Dermis microvascular lymphatic vessel endothelial cell (primary cell): ENCODE measurements at places on chromosomes 13 and 19. TPM values are rescaled to one million over a fixed set of nuclear protein-coding genes. Genes with fewer than 3 reads are reported as not detected.

SLC25A41 gene
- total RNA-seq, result 0.13 TPM in 2 replicates

ZNF580 gene
- total RNA-seq, result 1.0 and 3.0 TPM in 2 replicates

POGLUT2 gene
- 14.5 and 19.5 TPM in 2 replicates for total RNA-seq

LRRC63 gene
- total RNA-seq, result under 0.01 TPM in 1 of 2 replicates, not detected in the other

TMEM205 gene
- 77.7 and 127 TPM in 2 replicates for total RNA-seq

PRKCG gene
- not detected in 2 replicates for total RNA-seq

KRTDAP gene
- total RNA-seq, result not detected in 2 replicates

FREM2 gene
- not detected in 2 replicates for total RNA-seq

PTH2 gene
- total RNA-seq, result not detected in 2 replicates

DNA sequence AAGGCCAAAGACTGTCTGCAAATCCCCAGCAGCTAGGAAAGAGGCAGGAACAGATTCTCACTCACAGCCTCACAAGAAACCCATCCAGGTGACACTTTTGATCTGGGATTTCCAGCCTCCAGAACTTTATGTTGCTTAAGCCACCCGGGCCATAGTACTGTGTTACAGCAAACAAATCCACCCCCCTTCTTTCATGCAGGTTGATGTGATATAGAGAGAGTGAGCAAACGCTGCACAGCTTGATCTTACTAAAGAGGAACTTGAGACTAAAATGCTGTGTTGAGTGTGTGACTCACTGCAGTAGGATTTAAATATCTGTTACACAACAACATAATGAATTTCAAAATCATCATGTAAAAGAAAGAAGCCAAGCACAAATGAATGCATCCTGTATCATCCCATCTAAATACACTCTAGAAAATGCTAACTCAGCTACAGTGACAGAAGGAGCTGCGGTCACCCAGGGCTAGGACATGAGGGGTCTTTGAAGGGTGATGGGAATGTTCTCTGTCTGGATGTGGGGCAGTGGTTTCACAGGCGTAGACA lies 32.2 kb downstream of the RCBTB2 start:
- DNase-seq, result no peak

DNA sequence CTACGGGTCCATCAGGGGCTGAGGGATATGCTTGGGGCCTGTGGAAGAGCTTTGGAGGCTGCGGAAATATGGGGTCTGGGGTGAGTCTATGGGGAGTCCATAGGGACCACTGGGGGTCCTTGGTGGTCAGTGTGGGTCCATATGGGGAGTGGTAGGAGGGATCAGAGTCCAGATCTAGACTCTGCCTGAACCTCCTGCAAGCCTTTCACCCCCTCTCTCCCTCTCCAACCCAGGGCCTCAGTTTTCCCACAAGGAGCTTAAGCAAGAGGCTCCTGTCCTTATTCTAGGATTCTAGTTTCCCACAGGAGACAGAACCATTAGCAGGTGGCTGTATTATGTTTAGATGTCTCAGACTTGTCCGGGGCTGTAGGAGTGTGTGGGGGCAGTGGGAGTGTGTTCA lies 161.9 kb upstream of the TSHZ3 start:
- DNase-seq, result no peak

DNA sequence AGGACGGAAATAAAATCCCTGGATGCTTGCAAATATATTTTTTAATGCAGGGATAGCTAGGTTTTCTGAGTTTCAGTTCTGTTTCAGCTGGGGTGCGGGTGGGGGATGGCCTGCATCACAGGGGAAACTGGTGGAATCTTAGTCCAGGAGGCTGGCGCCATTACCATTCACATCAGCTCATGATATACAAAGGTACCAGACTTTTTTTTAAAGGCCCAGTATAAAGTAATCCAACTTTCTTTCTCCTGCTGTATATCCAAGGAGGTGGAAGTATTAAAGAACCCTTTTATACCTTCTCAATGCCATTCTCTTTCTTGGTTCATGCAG lies 343.8 kb downstream of the KCNRG start:
- DNase-seq, result no peak

DNA sequence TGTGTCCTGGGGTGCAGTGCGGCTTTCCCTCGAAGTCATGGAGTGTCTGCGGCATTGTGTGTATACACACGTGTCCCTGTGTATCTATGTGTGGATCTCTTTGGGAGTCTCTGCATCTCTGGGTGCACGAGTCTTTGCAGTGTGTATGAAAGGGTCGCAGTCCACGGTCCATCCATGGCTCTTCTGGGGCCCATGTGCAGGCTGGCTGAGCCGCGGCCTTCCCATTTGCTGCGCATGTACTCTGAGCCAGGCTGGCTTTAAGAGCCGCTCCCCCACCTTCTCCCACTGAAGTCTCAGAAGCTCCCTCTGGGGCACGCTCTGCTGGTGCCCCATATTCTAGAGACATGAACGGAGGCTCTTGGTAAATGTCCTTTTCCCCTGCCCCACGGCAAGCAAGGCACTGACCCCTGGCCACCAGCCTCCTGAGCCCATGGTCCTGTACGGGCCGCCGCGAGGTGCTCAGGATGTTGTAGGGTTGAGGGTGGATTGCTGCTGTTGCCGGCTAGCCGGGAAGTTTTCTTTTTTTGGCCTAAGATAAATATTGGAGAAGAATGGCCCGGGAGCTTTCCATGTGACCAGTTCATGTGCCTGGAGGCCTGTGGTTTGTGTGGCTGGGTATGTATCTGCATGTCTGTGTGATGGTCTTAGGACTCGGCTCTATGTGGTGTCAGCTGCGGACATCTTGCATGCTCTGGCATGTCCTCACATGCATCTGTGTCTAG lies 31.9 kb downstream of the PAK4 start:
- DNase-seq, result no peak

GRCh38 chr13:41639955-41640780 lies 182.8 kb downstream of the RGCC start:
- DNase-seq, result no peak

DNA sequence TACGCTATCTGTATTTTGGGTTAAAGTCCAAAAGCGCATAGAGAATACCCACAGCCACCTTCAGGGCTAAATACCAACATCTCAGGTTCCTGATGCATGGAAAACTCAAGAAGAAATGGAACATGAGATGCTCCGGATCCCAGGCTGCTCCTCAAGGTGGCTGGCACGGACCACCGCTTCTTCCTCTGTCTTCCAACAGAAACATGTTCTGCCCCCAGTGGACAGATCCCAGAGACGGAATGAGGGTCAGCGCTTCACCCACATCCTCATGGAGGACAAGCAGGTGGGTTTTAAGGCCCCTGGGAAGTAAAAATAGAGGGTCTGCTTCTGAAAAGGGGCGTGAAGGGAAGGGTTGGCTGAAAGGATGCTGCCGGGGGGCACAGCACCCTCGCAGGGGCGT lies 17.3 kb downstream of the COL4A1 start:
- DNase-seq, result no peak

GRCh38 chr13:105848494-105848893 lies 687.0 kb downstream of the EFNB2 start:
- DNase-seq, result no peak

DNA sequence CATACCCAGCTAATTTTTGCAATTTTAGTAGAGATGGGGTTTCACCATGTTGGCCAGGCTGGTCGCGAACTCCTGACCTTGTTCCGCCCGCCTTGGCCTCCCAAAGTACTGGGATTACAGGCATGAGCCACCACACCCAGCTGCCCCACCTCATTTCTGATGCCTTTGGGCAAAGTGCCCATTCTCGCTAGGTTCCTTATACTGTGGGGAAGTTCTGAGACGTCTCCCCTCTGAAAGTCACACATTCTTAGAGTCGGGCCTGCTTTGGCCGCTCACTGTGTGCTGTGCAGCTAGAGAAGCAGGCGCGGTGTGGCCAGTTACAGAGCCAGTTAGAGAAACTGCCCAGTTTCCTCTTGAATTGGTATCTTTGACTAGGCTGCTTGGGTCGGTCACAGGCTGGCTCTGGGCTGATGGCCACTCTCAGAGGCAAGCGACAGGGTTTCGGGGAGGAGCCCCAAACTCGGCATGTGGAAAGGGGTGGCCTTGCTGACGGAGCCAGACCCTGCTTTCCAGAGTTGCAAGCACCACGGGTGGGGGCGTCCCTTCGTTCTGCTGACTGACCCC lies 18.0 kb downstream of the PRAM1 start:
- no peak for DNase-seq

DNA sequence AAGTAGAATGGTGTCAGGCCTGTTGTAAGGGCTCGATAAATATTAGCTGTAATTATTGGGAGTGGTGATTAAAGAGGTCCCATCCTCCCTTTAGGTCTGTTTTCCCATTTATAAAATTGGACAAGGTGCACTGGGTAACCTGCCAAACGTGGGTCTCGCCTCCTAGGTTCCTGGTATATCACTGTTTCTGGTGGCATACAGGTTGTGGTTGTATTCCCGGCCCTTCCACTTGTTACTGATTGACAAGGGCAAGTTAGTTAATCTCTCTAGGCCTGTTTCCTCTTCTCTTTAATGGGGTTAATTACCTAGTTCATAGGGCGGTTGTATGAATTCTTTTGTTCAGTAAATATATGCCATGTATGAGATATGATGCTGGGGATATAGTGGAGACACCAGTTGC lies 1.5 kb downstream of the PPP2R1A start:
- no peak for DNase-seq

DNA sequence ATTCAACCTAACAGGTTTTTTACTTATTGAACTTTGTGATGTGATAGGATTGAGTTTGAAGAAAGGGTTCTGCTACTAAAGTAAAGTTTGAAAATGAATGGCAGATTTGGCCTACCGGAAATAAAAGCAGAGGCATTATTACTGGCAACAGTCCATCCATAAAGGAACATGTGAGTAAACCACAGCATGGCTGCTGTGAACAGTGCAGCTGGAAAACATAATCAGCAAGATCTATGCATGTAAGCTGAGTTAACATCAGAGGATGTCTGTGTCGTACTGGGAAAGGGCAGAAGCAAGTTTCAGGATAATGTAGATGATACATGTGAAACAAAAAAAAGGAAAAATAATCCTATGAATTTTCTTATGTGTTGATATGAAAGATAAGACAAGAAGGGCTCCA lies 87.6 kb downstream of the CYSLTR2 start:
- peak; percentile 35 for DNase-seq

DNA sequence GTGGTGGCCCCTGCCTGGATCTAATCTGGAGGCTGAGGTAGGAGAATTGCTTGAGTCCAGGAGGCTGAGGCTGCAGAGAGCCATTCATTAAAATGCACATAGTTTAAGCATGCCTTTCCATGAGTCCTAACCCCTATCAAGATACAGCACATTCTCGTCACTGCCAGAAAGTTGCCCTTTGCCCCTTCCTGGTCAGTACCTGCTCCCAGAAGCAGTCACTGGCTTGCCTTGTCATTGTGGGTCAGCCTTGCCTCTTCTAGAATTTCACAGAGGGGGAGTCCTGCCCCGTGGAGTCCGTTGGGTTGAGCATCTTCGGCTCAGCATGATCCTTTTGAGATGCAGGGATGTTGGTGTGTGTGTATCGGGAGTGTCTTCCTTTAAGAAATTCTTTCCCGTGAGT lies 10.8 kb downstream of the BICRA start:
- no peak for DNase-seq

DNA sequence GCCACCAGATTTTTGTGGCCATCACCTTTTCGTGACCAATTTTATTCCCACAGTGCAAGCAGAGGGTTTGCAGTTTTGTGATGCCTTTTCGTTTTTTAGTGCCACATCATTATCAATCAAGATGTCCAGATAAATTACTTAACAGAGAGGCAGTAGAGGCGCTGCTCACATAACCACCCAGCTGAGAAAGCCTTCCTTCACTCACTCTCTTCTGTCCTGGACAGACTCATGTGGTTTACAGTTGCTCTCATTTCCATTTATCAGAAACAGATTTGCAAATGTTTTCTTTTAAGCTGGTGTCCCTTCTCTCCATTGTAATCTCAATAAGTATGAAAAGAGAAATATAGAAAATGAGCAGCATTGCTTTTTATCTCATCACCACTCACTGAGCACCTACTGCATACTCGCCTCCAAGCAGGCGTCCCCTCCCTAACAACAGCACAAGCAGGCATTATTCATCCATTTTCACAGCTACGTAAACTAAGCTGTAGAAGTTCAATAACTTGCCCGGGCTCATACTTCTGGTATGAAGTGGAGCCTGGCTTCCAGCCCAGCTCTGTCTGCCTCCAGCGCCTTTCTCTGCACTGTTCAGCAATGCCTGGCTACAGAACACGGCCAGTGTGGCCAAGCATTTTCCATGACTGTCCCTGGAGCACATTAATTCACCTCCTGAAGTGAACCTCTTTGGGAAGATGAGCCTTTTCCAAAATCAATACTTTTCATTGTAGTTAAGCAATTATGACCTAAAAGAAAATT lies 34.6 kb upstream of the KATNAL1 start:
- DNase-seq, result peak; percentile 70

DNA sequence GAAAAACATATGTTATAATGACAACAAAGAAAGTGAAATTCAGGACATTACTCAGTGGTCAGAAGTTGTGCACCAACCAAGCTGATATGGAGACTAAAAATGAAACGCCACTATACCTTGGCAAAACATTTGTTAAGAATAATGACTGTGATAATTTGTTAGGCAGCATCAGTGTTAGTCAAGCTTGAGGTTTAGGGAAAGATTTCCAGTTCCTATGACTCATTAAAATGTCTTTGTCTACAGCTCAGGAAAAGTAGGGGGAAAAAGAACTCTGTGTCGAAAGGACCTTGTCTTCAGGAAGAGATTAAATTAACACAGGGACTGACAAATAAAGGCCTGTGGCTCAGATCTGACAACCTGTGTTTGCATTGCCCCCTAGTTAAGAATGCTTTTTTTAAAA lies 764.1 kb upstream of the SLITRK6 start:
- no peak for DNase-seq

DNA sequence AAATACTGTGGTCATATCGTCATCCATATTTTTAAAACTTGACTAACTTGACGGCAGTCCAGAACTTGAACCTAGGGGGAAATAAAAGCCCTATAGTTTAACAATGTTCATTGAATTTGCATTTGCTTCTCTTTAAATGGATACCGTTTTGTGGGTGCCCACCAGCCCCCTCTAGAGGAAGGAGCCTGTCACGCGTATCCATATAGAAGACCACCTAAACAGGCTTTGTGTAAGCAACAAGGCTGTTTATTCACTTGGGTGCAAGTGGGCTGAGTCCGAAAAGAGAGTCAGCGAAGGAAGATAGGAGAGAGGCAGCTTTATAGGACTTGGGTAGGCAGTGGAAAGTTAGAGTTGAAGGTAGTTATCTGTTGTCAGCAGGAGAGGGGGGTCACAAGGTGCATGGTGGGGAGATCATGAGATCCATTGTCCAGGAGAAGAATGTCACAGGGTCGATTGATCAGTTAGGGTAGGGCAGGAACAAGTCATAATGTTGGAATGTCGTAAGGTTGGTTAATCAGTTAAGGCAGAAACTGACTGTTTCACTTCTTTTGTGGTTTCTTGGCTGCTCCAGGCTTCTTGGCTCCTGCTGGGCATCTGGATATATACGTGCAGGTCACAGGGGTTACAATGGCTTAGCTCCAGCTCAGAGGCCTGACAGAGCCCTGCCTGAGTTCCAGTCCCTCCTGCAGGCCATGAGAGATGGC lies 42.5 kb upstream of the ANKRD10 start:
- DNase-seq, result no peak
